T-helper 9 cell (primary cell): ENCODE measurements at places on chromosomes 4 and X.

- DNase-seq: no peak
Measured at GRCh38 chrX:136658151-136658550, 10.2 kb downstream of the CD40LG start.

DNA sequence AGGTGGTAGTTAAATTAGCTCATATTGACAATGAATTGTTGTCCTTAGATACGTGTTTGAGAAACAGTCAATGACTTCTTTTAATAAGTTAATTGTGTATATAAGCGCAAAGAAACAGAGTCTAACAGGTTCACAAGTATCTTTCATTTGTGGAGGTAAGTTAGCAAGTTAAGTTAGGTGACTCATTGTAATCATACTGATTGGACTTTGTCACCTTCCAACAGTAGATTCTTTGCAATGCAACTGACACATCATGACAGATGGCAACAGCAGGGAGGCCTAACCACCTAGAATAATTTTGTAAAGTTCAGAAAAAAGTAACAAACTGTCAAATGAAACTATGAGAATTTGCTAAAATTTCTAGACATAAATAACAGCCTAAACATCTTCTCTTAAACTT is 207.6 kb upstream of the PITX2 start:
- DNase-seq: no peak

- DNase-seq: no peak
Measured at GRCh38 chr4:82069883-82070638, 303.7 kb downstream of the HNRNPD start.

- DNase-seq: no peak
Measured at GRCh38 chrX:152988536-152989291, 5.2 kb downstream of the PNMA5 start.

DNA sequence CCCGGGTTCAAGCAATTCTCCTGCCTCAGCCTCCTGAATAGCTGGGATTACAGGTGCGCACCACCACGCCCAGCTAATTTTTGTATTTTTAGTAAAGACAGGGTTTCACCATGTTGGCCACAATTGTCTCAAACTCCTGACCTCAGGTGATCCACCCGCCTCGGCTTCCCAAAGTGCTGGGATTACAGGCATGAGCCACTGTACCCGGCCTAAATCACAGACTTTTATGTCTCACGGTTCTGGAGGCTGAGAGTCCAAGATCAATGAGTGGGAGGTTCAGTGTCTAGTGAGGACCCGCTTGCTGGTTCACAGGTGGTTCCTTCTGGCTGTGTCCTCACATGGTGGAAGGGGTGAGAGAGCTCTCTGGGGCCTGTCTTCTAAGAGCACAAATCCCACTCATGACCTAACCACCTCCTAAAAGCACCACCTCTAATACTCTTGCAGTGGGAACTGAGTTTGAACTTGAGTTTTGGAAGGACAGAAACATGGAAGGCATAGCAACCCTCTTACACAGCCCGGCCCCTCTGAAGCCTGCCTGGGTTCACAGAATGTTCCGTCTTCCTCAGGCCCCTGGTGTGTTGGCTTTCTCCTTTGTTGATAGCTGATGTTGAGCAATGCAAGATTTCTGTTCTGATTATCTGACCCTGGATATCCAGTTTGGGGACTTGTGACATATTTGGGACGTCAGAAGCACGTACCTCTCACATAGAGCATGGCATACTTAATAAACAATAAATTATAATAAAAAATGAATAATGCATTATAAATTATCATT is 1.9 kb upstream of the AKAP17A start:
- DNase-seq: no peak

- no peak for DNase-seq
Measured at GRCh38 chr4:112852601-112853000, 196.9 kb upstream of the ANK2 start.

DNA sequence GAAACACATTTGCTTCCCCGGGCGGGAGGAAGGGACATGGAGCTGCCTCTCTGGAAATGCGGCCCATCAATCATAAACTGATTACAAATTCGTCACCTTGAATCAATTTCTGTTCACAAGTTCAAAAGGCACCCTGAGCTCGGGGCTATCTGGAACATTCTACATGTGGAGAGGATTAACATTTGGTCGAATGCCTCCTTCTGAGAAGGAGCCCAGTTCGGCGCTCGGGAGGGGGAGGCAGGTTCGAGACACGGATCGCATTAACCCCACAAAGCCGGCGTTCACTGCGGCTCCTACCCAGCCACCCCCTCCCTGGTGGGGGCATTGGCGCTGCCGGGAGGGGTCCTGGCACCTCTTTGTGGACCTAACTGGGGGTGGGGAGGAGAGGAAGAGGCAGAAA is 108.0 kb downstream of the CPZ start:
- DNase-seq: no peak

GRCh38 chrX:77389891-77390290 is 57.3 kb upstream of the FGF16 start:
- DNase-seq: no peak

GRCh38 chrX:119008110-119008744 is 33.8 kb downstream of the LONRF3 start:
- peak; percentile 24 for DNase-seq

GRCh38 chr4:183758758-183759447 is 99.8 kb downstream of the TRAPPC11 start:
- no peak for DNase-seq

DNA sequence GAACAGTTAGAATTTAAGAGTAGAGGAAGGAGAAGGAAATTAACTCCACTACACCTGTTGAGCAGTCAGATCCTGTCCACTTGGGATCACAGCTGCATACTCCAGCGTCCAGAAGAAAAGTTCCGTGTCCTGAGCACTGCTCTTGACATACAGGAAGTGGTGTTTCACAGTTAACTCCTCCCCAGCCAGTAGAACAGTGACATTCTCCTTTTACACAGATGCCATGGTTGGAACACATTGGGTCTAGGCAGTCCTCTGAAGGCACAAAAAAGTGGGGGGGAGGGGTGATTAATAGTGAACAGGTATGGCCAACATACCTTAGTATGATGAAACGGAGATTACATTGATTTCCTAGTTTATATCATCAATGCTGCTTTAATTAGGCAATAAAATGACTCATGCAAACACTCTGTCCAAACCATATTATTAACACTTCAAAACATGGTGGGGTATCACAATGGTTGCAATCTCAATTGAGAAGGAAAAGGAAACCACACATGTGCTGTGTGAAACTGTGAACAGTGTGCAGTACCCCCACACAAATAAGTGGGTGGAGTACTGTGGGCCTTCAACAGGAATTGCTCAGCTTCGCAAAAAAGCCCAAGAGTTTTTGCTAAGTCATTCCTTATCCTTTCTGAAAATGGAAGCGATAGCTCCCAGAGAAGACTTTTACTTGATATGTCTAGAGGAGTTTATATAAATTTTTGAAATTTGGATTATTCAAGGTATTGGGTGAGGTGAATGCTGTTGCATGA is 295.6 kb downstream of the SH2D1A start:
- no peak for DNase-seq

- DNase-seq: no peak
Measured at GRCh38 chr4:70903291-70903603, 1.1 kb downstream of the MOB1B start.

- DNase-seq: no peak
Measured at GRCh38 chrX:12890467-12890866, 16.0 kb upstream of the TLR8 start.

DNA sequence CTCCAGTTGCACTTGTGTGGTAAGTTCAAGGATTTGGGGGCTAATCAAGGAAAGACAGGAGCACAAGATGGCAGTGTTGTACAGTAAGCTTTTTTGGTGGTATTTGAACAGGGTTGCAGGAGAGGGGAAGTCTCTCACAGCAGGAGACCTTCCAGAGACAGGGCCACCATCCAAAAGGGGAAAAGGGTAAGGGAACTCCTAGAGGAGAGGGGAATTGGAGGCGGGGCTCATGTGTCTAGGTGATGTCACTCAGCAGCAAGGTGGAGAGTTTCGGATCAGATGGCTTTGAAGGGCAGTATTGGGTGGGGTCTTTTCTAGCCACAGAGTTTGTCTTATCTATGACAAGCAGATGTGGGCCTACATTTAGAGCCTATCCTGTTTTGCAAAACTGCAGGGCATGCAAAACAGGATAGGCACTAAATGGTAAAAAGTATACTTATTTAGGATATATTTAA is 13.4 kb upstream of the RNF175 start:
- no peak for DNase-seq

DNA sequence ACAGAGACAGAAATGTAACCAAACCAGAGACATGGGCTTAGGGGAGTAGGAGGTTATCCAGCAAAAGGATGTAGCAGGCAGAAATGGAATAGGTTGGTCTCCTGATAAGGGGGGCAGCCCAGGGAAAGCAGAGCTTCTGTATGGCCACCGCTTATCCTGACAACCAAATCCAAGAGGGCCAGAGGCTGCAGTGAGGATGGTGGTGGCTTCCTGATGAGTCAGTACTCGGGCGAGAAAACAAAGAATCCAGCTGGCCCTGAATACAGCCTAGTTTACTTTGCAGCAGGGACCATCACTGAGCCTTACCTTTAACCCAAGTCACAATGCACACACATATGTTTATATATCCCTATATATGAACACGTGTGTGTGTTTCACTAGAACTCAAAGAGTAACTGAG is 129.7 kb upstream of the FTHL17 start:
- DNase-seq: no peak

DNA sequence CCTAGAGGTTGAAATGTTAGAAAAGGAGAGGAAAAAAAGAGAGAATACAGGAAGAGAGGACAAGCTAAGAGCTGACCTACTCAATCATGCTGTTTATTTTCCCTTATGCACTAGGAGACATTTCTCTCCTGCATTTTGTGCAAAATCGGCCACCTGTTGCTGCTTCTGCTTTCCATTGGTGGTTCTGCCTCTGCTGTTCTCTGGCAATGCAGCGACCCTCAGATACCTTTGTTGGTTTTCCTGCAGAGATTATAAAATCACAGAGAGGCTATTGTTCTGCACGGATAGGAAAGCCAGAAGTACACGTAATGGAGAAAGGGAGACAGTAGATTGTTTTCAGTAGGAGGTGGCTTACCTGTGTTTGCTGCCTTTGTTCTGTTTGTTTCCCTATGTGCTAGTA is 108.9 kb downstream of the UNC5C start:
- no peak for DNase-seq

DNA sequence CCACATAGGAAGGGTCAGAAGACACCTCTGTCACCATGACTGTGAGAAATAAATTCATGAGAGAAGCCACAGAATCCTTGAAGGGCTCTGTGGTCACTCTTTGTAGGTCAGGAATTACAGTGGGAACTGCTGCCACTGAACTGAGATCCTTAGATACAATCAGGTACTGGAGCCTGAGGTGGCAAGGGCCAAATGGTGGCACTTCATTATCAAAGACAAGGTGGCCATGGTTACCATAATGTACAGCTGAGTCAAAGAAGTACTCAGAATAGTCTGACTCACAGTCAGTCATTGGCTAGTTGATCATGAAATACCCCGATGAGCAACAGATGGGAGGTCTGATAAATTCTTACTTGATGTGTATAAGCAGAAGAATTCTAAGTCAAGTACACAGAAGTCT is 131.9 kb downstream of the RTL3 start:
- no peak for DNase-seq

DNA sequence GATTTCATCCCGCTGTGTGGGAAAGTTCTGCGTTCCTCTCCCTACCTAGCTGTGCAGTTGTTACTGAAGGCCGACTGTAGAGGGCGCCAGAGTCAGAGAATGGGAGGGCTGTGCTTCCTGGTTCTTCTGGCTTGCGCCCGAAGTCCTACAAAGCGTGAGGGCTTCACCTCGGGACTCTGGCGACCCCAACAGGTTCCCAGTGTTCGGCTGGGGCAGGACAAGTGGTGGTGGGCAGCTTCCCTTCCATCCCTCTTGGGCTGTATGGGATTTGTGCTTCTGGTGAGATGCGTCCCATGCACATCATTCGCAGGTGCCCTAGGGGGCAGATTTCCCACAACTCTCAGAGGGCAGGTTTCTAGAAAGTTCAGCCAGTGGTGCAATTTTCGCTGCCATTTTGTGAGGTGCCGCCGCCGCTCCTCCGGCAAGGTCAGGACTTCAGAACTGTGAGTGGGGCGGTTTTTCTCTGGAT is 27.3 kb downstream of the CT45A1 start:
- peak; percentile 49 for DNase-seq

- DNase-seq: no peak
Measured at GRCh38 chr4:898869-899555, 33.1 kb downstream of the GAK start.
